ENCODE measurements at places on chromosomes 7 and 10. TPM values are rescaled to one million over a fixed set of nuclear protein-coding genes. Genes with fewer than 3 reads are reported as not detected.

DNA sequence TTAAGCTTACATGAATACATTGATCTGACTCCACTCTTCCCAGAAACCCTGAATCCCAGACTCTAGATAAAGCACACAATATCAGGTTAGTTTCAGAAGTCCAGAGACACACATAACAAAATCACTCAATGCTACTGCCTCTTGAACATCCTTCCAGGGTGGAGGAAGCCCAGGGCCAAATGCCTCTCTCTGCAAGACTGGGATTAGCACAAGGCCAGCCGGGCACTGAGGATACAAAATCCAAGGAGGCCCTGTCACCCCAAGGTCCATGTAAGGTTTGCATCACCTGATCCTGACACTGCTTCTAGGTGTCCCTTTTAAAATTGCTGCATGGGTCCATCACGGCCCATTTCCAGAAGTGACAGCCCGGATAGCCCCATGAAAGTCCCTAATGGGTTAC, 2.6 kb upstream of the PLXNA4 start:
- no peak overlapping the region for H3K4me3 ChIP-seq
- no peak for DNase-seq
- peaks cover 26% of the 10 kb centered on the region for H3K4me1 ChIP-seq
- peaks cover 69% of the 10 kb centered on the region for H3K27me3 ChIP-seq
- H3K27ac ChIP-seq = no peak overlapping the region
- no peaks in the 10 kb centered on the region for H3K36me3 ChIP-seq

- H3K4me1 ChIP-seq = peaks cover 3% of the 10 kb centered on the region
- H3K27ac ChIP-seq = no peak overlapping the region
- H3K4me3 ChIP-seq = no peak overlapping the region
- H3K36me3 ChIP-seq = no peaks in the 10 kb centered on the region
- no peaks in the 10 kb centered on the region for H3K27me3 ChIP-seq
Observed at GRCh38 chr7:102264367-102264891, 22.2 kb upstream of the SH2B2 start.

The PGAM1 gene
- total RNA-seq = 1,352 TPM

GRCh38 chr10:96643920-96644319, 57.1 kb upstream of the TM9SF3 start:
- H3K27ac ChIP-seq = no peak overlapping the region
- no peaks in the 10 kb centered on the region for H3K36me3 ChIP-seq
- H3K4me1 ChIP-seq = no peaks in the 10 kb centered on the region
- H3K27me3 ChIP-seq = no peaks in the 10 kb centered on the region
- no peak overlapping the region for H3K4me3 ChIP-seq

- no peak overlapping the region for H3K27ac ChIP-seq
- H3K36me3 ChIP-seq = no peaks in the 10 kb centered on the region
- H3K27me3 ChIP-seq = no peaks in the 10 kb centered on the region
Observed at GRCh38 chr7:67487316-67487715, 490.7 kb downstream of the TYW1 start.

- H3K4me1 ChIP-seq = no peaks in the 10 kb centered on the region
- no peaks in the 10 kb centered on the region for H3K27me3 ChIP-seq
- H3K36me3 ChIP-seq = no peaks in the 10 kb centered on the region
- no peak overlapping the region for H3K4me3 ChIP-seq
Observed at GRCh38 chr10:131841661-131842139, 59.1 kb upstream of the PPP2R2D start.

- no peaks in the 10 kb centered on the region for H3K36me3 ChIP-seq
- no peak for DNase-seq
- H3K4me1 ChIP-seq = no peaks in the 10 kb centered on the region
- H3K27ac ChIP-seq = no peak overlapping the region
- H3K4me3 ChIP-seq = no peak overlapping the region
- H3K27me3 ChIP-seq = no peaks in the 10 kb centered on the region
Observed at GRCh38 chr10:98323221-98324164, 55.5 kb upstream of the LOXL4 start.

The OR2A1 gene
- total RNA-seq = not detected

The ZNF804B gene
- total RNA-seq = not detected

The ASZ1 gene
- not detected for total RNA-seq

DNA sequence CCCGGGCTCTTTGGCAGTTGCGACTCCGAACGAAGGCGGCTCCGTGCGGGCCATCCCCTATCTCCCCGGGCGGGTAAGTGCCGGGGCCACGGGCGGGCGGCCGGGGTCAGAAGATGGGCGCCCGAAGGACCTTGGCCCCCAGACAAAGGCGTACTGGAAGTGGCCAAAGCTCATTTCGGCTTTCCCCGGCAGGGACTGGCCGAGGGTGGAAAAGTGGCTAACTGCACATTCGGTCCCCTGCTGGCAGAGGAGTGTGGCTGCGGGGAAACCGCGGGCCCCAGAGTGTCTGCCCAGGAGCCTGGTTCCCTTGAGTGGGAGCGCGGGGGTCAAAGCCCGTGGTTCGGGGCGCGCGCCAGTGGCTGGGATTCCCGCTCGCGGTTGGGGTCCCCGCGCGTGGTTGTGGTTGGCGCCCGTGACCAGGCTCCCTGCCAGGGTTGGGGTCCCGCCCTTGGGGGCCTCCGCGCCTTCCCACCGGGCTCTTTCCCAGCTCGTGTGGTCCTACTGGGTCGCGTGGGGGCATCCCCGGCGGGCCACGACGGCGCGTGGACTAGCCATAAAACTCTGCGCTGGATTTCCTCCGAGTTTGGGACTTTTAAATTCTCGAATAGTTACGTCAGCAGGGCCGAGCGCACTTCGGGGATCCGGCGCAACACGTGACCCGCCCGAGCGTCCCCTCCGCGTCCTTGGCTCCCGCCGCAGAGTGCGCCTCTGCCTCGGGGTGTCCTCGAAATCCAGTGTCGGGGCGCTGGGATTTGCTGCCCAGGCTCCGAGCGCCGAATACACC, 124.4 kb downstream of the TACC2 start:
- peaks cover 4% of the 10 kb centered on the region for H3K4me1 ChIP-seq
- H3K4me3 ChIP-seq = peak overlapping the region; percentile 68
- DNase-seq = peak; percentile 81
- H3K27ac ChIP-seq = no peak overlapping the region

DNA sequence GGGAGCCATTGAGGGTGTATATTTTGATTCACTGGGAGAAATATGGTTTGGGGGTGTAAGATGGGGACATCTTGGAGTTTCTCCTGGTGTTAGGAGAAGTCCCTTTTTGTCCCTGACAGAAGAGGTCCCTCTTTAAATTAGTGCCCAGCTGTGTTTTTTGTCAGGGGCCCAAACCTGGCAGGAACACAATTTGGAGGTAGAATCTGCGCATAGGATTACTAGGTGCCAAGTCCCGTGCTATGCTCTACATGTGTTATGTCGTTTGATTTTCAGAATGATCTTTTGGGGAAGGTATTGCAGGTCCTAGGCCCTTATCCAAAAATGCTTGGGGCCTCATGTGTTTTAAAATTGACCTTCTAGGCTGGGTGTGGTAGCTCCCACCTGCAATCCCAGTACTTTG, 36.8 kb upstream of the HABP2 start:
- no peak overlapping the region for H3K4me3 ChIP-seq
- H3K4me1 ChIP-seq = no peaks in the 10 kb centered on the region
- H3K36me3 ChIP-seq = peaks cover 6% of the 10 kb centered on the region
- H3K27me3 ChIP-seq = no peaks in the 10 kb centered on the region

GRCh38 chr7:157885140-157885539, 548.3 kb downstream of the DNAJB6 start:
- no peak for DNase-seq
- H3K4me1 ChIP-seq = no peaks in the 10 kb centered on the region
- H3K36me3 ChIP-seq = no peaks in the 10 kb centered on the region
- H3K27ac ChIP-seq = no peak overlapping the region

DNA sequence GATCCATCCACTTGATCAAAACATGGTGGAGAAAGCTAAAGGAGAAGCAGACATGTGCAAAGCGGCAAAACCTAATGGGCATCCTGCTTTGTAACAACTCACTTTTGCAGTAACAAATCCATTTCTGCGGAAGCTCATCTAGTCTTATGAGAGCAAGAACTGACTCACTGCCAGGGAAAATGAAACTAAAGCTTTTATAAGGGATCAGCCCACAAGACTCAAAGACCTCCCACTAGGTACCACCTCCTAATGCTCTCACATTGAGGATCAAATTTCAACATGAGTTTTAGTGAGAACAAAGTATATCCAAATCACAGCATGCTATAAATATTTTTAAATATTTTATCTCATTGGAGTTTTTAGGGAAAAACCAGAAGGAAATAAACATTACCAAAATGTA, 120.1 kb upstream of the GNAI1 start:
- DNase-seq = peak; percentile 6
- no peak overlapping the region for H3K27ac ChIP-seq

The UNC5B gene
- 9.2 TPM for total RNA-seq

DNA sequence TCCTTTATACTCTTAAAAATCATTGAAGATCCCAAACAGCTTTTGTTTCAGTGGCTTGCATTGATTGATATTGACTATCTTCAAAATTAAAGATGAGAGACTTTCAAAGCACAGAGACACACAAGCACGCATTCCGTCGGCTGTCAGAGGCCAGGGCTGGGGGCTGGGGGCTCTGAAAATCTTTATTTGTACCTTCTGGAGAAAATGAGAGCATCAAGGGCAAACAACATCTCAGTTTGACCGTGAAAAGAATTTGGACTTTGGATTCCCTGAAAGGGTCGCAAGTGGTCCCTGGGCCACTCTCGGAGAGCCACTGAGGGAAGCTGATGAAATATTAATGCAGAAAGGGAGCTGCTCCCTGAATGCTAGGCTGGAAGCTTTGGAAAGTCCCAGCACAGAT, 96.4 kb downstream of the CHST15 start:
- no peak for DNase-seq
- H3K4me3 ChIP-seq = no peak overlapping the region
- H3K27me3 ChIP-seq = peaks cover 28% of the 10 kb centered on the region
- peaks cover 5% of the 10 kb centered on the region for H3K4me1 ChIP-seq

GRCh38 chr7:8040768-8041369, 72.3 kb downstream of the GLCCI1 start:
- DNase-seq = no peak
- peaks cover 5% of the 10 kb centered on the region for H3K4me1 ChIP-seq
- H3K36me3 ChIP-seq = peaks cover 3% of the 10 kb centered on the region
- H3K27ac ChIP-seq = no peak overlapping the region
